NCI-H1694 (cell line): ENCODE measurements at places on chromosomes 11 and 22.

DNA sequence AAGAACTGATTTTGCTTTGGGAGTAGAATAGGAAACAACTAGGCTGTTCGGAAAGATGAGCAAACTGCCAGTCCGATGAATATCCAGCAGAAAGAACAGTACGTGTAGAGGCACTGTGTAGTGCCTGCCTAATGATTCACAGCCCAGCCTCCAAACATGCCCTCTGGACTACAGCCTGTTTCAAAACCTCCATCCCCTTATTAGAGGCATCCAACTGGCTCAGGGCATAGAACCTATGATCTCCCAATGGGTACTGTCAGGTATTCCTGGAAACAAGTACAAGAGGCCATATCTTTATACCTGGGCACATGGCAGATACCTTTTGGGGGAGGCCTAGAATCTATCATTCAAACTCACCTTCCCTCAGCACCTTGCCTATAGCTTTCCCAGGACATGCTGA is 4.9 kb downstream of the RRP8 start:
- DNase-seq = no peak

GRCh38 chr22:31496735-31497146 is 405 bp downstream of the SFI1 start:
- DNase-seq = no peak

DNA sequence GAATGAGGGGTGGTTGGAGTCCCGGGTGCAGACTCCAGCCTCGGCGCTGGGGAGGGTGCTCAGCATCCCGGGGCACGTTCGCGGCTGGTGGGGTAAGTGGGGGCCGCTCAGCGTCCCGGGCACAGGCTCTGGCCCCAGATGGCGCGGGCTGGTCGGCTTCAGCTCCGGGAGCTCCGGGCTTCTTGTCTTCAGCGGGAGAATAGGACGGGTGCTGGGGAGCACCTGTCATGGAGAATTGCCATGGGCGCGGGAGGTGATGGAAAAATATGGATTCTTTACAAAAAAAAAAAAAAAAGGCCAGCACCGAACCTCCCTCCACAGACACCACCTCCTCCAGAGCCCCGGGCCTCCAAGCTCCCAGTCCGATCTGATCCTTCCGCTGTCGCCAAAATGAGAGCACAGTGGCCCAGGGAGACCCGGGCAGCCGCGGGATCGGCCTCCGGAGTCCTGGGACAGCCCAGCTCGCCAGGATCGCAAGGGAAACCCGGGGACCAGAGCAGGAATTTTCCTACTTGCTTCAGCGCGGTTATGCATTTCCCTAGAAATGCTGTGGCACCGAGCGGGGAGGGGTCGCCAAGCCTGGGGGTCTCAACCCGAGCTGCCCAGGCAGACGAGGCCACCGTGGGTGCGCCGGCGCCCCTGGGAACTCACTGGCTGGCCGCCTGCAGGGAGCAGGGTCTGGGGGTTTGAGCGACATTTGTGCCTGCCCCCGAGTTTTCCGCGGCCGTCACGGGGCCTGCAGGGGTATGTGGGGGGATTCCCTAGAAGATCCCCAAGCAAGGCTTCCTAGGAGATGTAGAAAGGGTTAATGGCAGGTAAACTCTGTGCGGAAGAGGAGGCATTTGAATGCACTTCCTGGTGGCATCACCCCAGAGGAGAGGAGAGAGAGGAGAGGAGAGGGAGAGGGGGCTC is 1336.9 kb downstream of the BRD1 start:
- no peak for DNase-seq

DNA sequence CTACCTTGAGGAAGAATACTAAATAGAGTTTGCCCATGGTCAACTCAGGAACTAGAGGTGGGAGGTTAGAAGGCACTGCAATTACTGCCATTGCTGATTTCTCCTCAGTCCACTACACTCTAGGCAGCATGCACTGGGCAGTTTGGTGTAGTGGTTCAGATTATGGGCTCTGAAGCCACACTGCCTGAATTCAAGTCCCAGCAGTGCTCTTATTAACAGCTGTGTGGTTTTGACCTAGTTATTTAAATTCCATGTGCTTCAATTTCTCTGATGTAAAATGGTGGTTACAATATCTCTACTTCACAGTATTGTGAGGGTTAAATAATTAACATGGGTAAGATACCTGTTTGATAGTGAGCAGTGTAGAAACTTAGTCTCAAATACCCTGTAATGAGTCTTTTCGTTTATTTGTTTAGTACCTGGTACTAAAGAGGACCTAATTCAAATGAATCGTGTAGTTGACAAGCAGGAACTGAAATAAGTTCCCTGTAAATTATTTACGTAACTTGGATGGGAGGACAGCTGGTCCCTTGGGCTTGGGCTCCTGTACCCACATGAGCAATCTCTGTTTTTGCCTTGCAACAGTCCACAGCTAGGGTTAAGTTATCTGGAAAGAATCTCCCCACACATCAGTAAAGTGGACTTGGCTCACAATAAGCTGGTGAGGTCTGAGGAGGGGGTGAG is 17.8 kb downstream of the PRR5L start:
- DNase-seq = no peak

DNA sequence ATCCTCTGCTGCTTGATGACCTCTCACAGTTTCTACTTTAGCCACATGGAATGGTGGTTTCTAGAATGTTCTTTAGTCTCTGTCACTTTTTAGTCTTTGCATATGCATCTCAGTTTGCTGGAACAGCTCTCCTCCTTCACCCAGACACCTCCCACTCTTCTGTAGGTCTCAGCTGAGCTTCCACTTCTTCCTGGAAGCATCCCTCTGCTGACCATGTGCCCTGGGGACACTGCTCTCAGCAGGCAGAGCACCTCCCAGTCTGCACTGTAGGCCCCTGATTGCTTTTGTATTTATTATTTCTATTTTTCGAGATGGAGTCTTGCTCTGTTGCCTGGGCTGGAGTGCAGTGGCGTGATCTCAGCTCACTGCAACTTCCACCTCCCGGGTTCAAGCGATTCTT is 84.0 kb downstream of the GRIK4 start:
- DNase-seq = no peak
